Panc1 (cell line): ENCODE measurements at places on chromosomes 4 and X.

GRCh38 chr4:159764343-159764952 lies 661.6 kb downstream of the RAPGEF2 start:
- no peak for DNase-seq

GRCh38 chrX:27439771-27440170 lies 23.4 kb downstream of the PPP4R3C start:
- DNase-seq: no peak

DNA sequence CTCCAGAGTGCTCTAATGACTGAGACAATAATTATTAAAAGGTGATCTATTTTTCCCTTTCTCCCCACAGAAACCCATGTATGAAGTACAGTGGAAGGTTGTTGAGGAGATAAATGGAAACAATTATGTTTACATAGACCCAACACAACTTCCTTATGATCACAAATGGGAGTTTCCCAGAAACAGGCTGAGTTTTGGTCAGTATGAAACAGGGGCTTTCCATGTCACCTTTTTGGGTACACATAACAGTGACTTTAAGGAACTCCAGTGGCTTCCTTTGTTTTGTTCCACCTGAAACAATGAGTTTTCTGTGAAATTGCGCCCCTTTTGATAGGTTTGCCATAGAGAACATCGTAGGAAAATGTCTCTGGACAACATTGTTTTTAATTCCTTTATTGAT lies 69.6 kb downstream of the KIT start:
- DNase-seq: no peak

DNA sequence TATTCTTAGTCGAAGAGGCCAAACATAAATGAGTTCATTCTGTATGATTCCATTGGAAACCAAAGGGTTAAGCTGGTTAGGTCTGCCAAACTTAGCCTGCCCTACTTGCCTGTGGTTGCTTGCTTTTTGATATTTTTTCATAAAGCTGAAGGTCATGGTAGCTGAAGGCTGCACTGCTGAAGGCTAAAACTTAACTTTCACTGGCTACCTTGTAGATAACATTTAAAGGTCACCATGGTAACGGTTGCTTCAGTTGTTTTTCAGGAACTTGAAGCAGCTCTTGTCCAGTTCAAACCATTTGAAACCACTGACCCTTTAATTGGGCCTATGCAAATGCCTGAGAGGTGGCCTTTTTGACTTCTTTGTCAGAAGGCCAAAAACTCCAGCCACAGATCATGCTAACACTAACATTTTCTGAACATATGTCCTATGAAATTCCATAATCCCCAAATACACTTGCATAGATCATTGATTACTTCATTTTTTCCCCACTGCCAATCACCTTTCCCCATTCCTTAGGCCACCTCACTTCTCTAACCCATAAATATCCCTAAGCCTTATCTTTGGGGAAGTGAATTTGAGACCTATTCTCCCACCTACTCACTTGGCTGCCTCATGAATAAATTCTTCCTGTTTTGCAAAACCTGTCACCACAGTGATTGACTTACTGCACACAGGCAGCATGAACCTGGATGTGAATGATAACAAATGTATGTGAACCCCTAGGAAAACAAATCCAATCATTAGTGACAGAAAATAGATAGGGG lies 10.7 kb upstream of the SMIM10L2A start:
- no peak for DNase-seq

GRCh38 chr4:121950212-121950679 lies 1.6 kb downstream of the TRPC3 start:
- no peak for DNase-seq

DNA sequence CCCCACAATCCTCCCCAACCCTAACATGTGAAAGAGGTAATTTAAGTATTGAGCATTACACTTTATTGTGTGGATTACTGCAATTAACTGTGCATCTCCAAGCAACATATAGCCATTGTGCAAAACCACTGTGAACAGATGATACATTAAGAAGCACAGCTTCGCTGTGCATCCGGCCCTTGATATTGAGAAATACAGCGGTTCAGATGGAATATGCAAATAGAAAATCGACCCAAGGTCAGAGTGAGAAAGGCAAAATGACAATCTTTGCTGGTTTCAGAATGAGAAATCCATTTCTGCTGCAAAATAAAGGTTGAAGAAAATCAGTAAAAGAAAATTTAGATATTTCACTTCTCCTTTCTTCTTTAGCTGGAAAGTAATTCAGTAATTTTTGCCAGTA lies 805.9 kb upstream of the GRID2 start:
- DNase-seq: no peak

DNA sequence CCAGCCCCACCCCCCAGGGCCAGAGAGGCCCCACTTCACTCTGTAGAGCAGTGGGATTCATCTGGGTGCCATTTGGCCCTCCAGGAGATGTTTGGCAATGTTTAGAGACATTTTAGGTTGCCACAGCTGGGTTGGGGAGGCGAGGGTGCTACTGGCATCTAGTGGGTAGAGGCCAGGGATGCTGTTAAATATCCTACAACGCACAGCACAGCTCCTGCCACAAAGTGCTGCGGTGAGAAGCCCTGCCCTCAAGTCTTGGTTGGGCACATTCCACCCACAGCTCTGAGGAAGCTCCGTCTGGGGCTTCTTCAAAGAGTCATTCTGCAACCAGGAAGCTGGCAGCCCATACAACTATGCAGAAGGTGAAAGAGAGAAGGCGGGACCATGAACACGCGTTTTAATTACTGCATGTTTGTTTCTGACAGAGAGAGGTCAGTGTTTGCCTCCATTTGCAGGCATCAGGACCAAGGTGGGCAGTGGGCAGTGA lies 48.1 kb upstream of the FAM9C start:
- DNase-seq: no peak

- no peak for DNase-seq
These were observed 1.8 kb downstream of the IQSEC2 start for GRCh38 chrX:53279296-53280237.

DNA sequence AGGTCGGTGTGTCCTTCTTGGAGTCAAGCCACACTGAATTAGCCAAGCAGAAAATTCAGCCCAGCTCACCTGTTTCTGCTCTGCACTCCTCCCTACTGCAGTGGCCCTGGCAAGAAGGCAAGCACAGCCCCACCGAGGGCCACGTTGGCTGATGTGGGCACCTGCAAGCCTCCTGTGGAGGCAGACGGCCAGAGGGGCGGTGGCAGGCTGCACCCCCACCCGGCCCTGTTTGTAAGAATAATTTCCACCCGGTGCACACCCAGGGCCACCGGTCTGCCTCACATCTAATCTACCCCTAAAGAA lies 18.8 kb downstream of the PPP2R2C start:
- no peak for DNase-seq

- no peak for DNase-seq
These were observed 1.4 kb downstream of the MAEA start for GRCh38 chr4:1291091-1291490.

GRCh38 chr4:104881136-104881886 lies 265.4 kb upstream of the TET2 start:
- no peak for DNase-seq

DNA sequence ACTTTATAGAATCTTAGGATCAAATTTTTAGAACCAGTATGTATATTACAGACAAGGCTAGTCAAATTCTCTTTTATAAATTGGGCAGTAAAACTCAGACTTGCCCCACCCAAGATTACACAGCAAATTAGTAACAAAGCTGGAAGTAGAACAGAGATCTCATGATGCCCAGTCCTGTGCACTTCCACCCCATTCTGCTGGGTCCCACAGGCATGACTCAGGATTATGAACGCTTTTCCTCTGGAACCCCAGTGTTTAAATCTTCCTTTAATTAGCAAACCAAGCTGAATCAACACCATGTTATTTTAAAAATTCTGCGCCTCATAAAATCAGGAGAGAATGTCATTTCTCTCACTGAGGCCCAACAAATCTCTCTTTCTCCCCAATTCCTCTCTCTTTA lies 1.5 kb upstream of the IL13RA2 start:
- DNase-seq: no peak

DNA sequence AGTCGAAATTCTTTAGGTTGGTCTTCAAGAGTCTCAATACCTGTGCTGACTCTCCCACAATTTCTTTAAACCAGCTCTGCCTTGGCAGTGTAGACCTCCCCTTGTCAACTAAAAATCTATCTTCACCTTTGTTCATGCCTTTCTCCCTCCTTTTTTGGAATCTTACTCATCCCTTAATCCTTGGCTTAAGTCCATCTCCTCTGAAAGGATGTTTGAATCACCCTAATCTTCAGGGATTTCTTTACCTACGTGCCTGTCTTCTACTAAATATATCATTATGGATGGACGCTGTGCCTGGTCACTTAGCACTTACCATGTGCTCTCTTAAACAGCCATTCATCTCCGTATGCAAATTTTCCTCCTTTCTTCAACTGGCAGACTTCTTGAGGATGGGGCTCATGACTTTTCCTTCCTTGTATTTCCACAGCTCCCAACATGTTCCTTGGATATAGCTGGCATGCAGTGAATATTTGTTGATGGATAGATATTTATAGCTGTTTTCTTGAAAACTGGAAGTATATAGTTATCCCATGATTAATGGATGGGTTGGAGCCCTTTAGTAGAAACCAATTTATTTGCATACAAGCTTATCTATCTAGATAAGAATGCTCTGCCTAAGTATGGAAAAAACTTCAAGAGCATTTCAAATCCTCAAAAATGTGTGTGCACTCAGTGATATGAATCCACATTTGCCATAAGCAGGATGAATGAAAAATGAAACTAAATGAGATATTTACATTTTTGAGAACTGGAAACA lies 166.6 kb downstream of the SPRY1 start:
- DNase-seq: no peak

GRCh38 chr4:21139327-21139726 lies 439.1 kb downstream of the PACRGL start:
- no peak for DNase-seq

DNA sequence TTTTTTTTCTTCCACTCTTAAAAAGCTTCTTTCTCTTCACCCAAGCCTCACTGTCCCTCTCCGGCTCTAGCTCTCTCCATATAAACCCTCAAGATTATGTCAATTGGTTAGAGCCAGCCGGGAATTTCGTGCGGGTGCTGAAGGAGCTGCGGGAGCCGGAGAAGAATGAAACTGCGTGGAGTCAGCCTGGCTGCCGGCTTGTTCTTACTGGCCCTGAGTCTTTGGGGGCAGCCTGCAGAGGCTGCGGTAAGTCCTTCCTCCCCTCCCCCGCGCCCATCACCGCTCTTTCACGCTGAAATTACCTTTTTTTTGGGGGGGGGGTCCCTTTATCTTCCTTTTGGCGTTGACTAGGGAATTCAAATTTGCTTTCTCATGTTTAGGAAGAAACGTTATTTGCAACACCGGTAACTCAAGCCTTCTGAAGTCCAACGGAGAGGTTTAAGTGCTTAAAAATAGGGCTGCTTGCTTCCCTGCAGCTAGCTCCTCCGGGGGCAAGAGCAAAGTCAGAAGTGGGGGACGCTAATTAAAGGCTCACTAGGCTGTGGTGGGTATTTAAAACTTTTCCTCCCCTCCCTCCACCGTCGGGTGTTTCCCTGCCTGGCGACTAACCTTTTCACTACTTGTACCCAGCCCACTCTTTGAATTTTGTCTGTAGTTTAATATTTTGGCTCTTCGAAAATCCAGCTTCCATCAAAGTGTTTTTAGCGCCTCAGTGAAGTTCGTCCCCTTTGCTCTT lies 491 bp downstream of the COL4A5 start:
- DNase-seq: no peak

DNA sequence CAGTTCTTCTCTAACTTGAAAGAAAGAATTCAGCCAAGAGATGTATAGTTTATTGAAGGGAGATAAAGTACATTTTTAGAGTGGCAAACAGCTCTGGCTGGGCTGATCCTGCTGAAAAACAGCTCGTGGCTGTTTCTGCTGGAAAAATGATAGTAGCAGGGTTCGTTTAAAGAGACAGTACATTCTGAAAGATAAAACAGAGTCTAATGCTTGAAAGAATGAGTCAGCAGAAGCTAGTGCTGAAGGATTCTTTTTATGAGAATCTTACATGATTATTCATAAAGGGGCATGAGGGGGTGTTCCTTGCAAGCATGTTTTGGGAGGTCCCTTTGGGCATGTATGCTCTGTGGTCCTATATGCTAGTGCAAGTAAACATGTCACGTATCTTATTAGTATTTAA lies 790.0 kb downstream of the PCDH18 start:
- no peak for DNase-seq

DNA sequence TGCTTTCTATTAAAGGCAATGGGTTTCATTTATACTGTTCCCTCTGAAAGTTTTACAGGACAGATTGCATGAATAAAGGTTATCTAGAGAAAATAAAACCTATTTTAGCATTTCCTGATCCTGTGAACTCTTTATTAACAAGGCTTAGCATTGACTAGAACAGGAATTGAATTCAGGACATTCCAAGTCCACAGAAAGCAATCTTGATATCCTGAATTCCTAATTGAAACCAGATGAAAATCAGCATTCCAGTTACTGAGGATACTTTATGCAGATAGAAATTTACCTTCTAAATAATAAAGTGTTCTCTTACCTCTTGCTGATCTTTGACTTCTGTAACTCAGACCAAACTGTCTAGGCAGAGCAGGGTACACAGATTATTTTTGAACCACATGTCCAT lies 151.4 kb downstream of the ZNF518B start:
- DNase-seq: no peak

GRCh38 chrX:122363112-122363795 lies 820.8 kb upstream of the GRIA3 start:
- no peak for DNase-seq

GRCh38 chrX:147351644-147352043 lies 537.1 kb upstream of the CXorf51A start:
- DNase-seq: no peak

GRCh38 chrX:133937022-133937421 lies 48.4 kb downstream of the GPC3 start:
- DNase-seq: no peak

- DNase-seq: no peak
These were observed 47.0 kb downstream of the THAP9 start for GRCh38 chr4:82947498-82947897.

- no peak for DNase-seq
These were observed 698.7 kb downstream of the GLUD2 start for GRCh38 chrX:121746105-121746504.

- DNase-seq: no peak
These were observed 2.6 kb downstream of the DTHD1 start for GRCh38 chr4:36283912-36284465.

- no peak for DNase-seq
These were observed 315.3 kb downstream of the PAPSS1 start for GRCh38 chr4:107404591-107405300.

DNA sequence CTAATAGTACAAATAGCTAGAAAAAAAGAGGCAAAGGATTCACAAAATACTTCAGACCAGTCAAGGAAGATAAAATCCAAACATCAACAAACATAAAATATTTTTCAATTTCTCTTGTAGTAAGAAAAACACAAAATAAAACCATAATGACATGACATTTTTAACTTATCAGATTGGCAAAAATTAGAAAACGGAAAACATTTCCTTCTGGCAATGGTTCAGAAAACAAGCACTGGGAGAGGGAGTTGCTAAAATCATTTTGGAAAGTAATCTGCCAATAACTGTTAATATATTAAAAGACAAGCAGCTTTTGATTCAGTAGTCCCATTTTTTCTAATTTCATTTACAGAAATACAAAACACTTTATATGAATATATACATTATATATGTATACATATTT lies 26.1 kb downstream of the TKTL2 start:
- no peak for DNase-seq

- DNase-seq: no peak
These were observed 48.0 kb upstream of the TRIM2 start for GRCh38 chr4:153156263-153156662.
